ENCODE measurements at places on chromosomes 13 and 19. TPM values are rescaled to one million over a fixed set of nuclear protein-coding genes. Genes with fewer than 3 reads are reported as not detected.

- DNase-seq: peak; percentile 69
These were observed 552 bp upstream of the ZNF816 start for GRCh38 chr19:52963247-52963618.

- DNase-seq: no peak
These were observed 1.3 kb downstream of the ICAM5 start for GRCh38 chr19:10290876-10291553.

DNA sequence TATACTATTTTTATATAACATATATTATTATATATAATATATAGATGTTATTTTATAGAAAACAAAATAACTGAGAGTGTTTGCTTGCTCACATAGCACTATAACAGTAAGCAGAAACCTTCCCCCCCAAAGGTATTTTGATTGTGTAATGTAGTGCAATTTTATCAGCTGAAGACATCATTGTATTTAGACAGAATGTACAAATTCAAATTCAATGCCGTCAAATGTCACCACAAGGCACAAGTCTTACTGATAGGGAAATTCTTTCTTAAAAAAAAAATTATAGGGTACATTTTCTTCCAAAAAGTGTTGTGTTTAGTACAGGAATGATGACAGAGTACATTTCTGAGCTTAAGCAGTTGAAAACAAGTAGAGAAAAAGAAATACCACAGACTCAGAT lies 1147.1 kb upstream of the SPRY2 start:
- no peak for DNase-seq

GRCh38 chr19:12611361-12611699 lies 610 bp downstream of the ZNF791 start:
- DNase-seq: peak; percentile 80

DNA sequence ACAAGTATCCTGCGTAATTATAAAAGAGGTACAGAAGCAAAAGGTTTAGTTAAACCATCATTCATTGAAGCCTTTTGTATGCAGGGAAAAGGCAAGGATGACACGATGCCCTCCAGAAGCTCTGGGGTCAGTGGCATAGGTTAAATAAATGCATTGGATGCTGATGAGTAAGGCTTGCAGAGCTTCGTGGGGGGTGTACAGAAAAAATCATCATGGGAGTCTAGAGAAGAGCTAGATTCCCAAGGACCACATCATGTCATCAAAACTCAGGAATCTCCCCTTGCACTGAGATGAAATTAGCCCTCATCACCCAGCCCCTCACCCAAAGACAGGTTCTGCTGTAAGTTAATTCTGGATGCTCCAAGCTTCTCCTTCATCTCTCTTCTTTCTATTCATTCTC lies 8.3 kb downstream of the FPR1 start:
- DNase-seq: no peak

ZNF221 gene
- polyA plus RNA-seq: 7.8 TPM

LTBP4 gene
- polyA plus RNA-seq: 174 TPM
